ENCODE measurements at places on chromosomes 13 and 19. TPM values are rescaled to one million over a fixed set of nuclear protein-coding genes. Genes with fewer than 3 reads are reported as not detected.

GRCh38 chr13:93751117-93751516 lies 524.5 kb downstream of the GPC6 start:
- no peak for DNase-seq
- no peak overlapping the region for H3K4me3 ChIP-seq
- no peaks in the 10 kb centered on the region for H3K27me3 ChIP-seq
- no peak overlapping the region for H3K27ac ChIP-seq
- no peaks in the 10 kb centered on the region for H3K36me3 ChIP-seq
- H3K4me1 ChIP-seq: no peaks in the 10 kb centered on the region

The ZNF99 gene
- 0.06 TPM for total RNA-seq

- H3K27me3 ChIP-seq: peaks cover 3% of the 10 kb centered on the region
- H3K4me3 ChIP-seq: no peak overlapping the region
- H3K36me3 ChIP-seq: no peaks in the 10 kb centered on the region
Measured at GRCh38 chr19:39270036-39270871, 2.1 kb downstream of the IFNL2 start.

DNA sequence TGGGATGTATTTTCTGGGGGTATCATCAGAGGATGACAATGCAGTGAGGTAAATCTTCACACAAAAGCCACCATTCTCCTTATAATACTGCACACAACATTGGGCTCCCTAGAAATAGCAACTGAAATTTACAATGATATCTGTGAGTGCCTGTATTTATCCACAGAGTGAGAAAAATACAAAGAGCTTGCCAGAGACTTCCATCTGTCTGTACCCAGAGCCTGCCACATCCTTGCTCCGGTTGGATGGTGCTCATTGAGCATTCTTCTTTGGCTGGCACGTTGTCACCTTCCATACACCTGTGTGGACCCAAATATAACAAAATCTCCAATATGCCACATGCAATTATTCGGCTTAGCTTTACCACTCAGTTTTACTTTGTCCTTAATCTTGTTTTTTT lies 189.5 kb upstream of the UFM1 start:
- H3K4me1 ChIP-seq: no peaks in the 10 kb centered on the region
- H3K27me3 ChIP-seq: no peaks in the 10 kb centered on the region
- H3K36me3 ChIP-seq: no peaks in the 10 kb centered on the region
- no peak overlapping the region for H3K27ac ChIP-seq
- no peak overlapping the region for H3K4me3 ChIP-seq
- no peak for DNase-seq

GRCh38 chr13:108227651-108228272 lies 9.6 kb downstream of the ABHD13 start:
- H3K27me3 ChIP-seq: no peaks in the 10 kb centered on the region
- H3K27ac ChIP-seq: no peak overlapping the region
- H3K4me3 ChIP-seq: no peak overlapping the region
- peaks cover 24% of the 10 kb centered on the region for H3K4me1 ChIP-seq
- DNase-seq: peak; percentile 66
- no peaks in the 10 kb centered on the region for H3K36me3 ChIP-seq

DNA sequence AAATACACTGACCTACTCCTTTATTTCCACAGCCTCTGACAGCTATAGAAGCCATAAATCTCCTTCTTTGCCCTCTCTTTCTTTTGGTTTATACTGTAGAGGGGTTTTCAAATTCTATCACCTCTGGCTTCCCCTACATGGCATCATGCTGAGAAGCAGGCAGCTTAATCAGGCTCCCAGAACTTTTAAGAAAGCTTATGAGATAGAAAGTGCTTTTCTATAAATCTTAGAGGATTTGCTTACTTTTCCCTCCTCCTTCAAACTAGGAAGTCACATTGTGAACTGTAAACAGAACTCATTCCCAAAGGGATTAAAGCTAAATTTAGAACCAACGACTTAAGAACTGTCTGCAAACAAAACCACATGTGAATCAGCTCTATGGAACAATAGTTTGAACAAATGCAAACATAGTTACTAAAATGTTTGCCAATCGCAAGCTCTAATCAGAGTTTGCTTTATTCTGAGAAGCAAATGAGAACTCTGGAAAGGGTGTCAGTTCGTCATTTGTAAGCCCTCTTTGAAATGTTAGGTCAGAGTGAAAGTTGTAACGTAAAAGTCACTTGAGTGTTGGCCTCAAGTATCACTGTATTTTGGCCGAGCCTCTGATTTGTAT lies 344.1 kb downstream of the RFC3 start:
- peak overlapping the region; percentile 74 for H3K27ac ChIP-seq
- no peaks in the 10 kb centered on the region for H3K27me3 ChIP-seq
- no peaks in the 10 kb centered on the region for H3K36me3 ChIP-seq
- H3K4me3 ChIP-seq: no peak overlapping the region

The RGCC gene
- 359 TPM for total RNA-seq

DNA sequence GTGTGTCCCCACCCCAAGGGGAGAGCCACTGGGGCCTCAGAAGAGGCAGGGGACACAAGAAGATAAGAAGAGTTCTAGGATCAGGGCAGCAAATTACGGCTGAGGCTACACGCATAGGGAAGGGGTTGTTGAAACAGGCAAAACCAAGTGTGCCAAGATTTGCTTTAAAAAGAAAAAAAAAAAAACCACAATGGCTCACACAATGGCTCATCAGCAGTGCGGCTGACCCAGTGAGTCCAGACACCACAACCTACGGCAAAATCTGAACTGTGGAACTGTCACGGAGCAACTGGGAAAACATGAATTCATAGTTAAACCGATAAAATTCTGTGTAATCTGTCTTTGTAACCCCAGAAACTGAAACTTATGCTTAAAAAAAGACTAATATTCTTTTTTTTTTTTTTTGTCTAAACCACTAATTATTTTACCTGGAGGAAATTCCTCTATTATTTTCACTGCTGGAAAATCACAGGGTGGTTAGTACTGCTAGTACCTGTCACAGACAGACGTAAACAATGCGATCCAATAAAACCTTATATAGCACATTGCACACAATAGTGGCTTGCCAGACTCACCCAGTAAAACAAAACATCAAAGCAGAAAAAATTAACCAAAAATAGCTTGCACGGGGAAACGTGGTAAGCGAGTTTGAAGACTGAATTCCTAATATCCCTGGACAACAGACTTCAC lies 325.4 kb upstream of the TSHZ3 start:
- no peak overlapping the region for H3K27ac ChIP-seq
- no peaks in the 10 kb centered on the region for H3K36me3 ChIP-seq
- peak; percentile 3 for DNase-seq
- no peaks in the 10 kb centered on the region for H3K27me3 ChIP-seq
- H3K4me3 ChIP-seq: no peak overlapping the region

The SMAD9 gene
- 35.0 TPM for total RNA-seq

GRCh38 chr19:15072930-15073647 lies 8.9 kb upstream of the OR1I1 start:
- no peak overlapping the region for H3K27ac ChIP-seq
- H3K27me3 ChIP-seq: no peaks in the 10 kb centered on the region
- no peak overlapping the region for H3K4me3 ChIP-seq
- no peaks in the 10 kb centered on the region for H3K36me3 ChIP-seq

GRCh38 chr19:28519952-28520861 lies 692.7 kb downstream of the UQCRFS1 start:
- H3K27ac ChIP-seq: no peak overlapping the region
- DNase-seq: peak; percentile 34
- H3K4me1 ChIP-seq: no peaks in the 10 kb centered on the region
- no peaks in the 10 kb centered on the region for H3K27me3 ChIP-seq
- no peak overlapping the region for H3K4me3 ChIP-seq

GRCh38 chr13:47478985-47479384 lies 522.1 kb downstream of the SUCLA2 start:
- no peak overlapping the region for H3K4me3 ChIP-seq
- no peaks in the 10 kb centered on the region for H3K27me3 ChIP-seq
- DNase-seq: no peak
- no peaks in the 10 kb centered on the region for H3K36me3 ChIP-seq
- no peak overlapping the region for H3K27ac ChIP-seq

The PINLYP gene
- total RNA-seq: 6.1 TPM

The F10 gene
- 18.8 TPM for total RNA-seq

DNA sequence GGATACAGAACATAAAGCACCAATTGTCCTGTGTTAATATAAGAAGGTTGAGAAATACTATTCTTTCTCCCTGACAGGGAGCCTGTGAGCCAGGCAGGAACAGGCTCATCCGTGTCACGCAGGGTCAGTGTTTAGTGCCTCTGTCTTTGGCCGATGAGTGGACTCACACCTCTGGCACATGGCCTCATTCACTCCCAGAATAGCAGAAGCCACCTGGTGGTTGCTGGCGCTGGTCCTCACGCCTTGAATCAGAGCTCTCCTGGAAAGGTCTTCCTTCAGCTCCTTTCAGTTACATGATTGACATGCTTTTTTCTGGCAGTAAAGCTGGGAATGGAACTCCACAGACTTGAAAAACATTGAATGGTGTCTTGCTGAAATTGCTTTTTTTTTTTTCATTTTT lies 28.1 kb upstream of the SIAH3 start:
- peaks cover 2% of the 10 kb centered on the region for H3K36me3 ChIP-seq
- H3K27me3 ChIP-seq: no peaks in the 10 kb centered on the region
- H3K27ac ChIP-seq: no peak overlapping the region
- no peak for DNase-seq

GRCh38 chr19:15323496-15324235 lies 8.7 kb downstream of the BRD4 start:
- H3K4me1 ChIP-seq: peaks cover 39% of the 10 kb centered on the region
- no peak for DNase-seq
- no peak overlapping the region for H3K4me3 ChIP-seq
- H3K36me3 ChIP-seq: no peaks in the 10 kb centered on the region

The FAM216B gene
- total RNA-seq: 36.3 TPM

DNA sequence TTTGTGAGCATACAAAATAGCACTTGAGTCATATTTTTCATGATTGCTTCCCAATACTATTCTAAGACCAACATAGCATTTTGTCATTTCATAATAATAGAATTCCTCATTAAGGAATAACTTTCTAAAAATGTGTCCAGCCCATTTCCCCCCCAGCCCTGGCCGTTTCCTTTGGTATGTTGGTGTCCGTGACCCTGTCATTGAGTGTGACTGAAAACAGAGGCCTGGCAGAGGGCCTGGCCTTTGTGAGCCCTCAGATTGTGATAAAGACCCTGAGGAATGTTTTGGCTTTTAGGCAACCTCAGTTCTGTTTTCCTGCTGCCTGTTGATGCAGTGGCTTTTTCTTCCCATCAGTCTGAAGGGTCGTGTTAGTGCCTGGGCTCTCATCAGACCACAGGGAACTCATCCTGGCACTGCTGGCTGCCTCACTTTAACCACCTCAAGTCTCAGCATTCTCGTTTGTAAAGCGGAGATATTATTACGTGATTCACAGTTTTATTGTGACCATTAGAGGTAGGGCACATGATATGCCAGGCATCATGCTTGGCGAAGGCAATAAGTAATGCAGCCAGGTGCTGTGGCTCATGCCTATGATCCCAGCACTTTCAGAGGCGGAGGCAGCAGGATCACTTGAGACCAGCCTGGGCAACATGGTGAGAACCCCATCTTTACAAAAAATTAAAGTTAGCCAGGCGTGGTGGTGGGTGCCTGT lies 13.8 kb downstream of the SPINT2 start:
- peak overlapping the region; percentile 81 for H3K27ac ChIP-seq
- no peak overlapping the region for H3K4me3 ChIP-seq
- H3K27me3 ChIP-seq: no peaks in the 10 kb centered on the region
- no peaks in the 10 kb centered on the region for H3K36me3 ChIP-seq
- peaks cover 36% of the 10 kb centered on the region for H3K4me1 ChIP-seq
- DNase-seq: peak; percentile 94

The TDRD12 gene
- total RNA-seq: 0.09 TPM

DNA sequence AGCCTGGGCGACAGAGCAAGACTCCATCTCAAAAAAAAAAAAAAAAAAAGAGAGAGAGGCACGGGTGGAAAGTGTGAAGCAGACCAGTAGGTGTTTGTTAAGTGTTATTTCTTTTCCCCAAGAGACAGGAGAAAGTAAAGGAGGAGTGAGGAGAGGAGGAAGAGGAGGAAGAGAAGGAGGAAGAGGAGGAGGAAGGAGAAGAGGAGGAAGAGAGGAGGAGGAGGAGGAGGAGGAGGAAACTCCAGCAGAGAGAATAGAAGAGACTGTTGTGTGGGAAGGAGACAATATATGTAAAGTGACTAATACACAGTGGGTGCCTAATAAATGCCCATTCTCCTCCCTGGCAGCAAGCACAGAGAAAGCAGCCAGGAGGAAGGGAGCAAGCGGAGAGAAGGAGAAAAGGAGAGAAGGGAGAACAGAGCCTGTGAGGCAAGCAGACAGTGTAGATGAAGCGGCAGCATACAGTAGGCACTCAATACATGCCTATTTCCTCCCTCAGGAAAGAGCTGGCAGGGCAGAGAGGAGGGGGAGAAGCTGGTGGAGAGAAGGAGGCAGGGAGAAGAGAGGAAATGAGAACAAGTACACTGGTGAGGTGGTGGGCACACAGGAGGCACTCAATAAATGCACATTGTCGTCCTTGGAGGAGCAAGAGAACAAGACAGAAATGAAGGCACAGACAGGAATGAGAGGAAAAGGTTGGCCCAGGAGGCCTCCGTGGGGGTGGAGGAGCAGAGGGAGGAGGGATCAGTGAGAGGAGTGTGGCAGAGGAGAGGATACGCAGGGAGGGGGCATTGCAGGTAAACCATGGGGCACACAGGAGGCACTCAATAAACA lies 16.6 kb downstream of the JOSD2 start:
- H3K36me3 ChIP-seq: no peaks in the 10 kb centered on the region
- no peaks in the 10 kb centered on the region for H3K27me3 ChIP-seq
- DNase-seq: no peak
- no peak overlapping the region for H3K27ac ChIP-seq
- H3K4me1 ChIP-seq: no peaks in the 10 kb centered on the region

- H3K27me3 ChIP-seq: peaks cover 5% of the 10 kb centered on the region
- peaks cover 30% of the 10 kb centered on the region for H3K4me1 ChIP-seq
- no peaks in the 10 kb centered on the region for H3K36me3 ChIP-seq
- DNase-seq: peak; percentile 46
Measured at GRCh38 chr19:8147582-8147978, 1.8 kb downstream of the FBN3 start.

The GARIN5A gene
- total RNA-seq: 2.7 TPM

DNA sequence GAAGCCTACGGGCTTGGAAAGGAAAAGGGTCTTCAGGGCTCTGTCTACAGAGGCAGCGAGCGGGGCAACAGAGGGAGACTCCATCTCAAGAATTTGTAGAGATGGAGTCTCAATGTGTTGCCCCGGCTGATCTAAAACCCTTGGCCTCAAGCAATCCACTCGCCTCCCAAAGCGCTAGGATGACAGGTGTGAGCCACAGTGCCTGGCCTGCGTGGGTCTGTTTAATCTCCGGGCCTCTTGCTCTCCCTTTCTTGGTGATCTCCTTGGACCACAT lies 8.1 kb downstream of the RPS9 start:
- no peak for DNase-seq
- peaks cover 42% of the 10 kb centered on the region for H3K4me1 ChIP-seq
- H3K4me3 ChIP-seq: no peak overlapping the region
- no peaks in the 10 kb centered on the region for H3K27me3 ChIP-seq

DNA sequence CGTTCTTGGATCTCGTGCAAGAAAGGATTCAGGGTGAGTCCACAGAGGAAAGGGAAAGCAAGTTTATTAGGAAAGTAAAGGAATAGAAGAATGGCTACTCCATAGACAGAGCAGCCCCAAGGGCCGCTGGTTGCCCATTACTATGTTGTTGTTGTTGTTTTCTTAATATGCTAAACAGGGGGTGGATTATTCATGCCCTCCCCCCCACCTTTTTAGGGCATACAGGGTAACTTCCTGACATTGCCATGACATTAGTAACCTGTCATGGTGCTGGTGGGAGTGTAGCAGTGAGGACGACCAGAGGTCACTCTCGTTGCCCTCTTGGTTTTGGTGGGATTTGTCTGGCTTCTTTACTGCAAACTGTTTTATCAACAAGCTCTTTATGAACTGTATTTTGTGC lies 29.1 kb upstream of the PCDH9 start:
- DNase-seq: no peak
- no peaks in the 10 kb centered on the region for H3K4me1 ChIP-seq
- H3K27me3 ChIP-seq: no peaks in the 10 kb centered on the region
- no peak overlapping the region for H3K27ac ChIP-seq
- H3K4me3 ChIP-seq: peak overlapping the region; percentile 21

Measured in lung (tissue), 17 donors.